ENCODE measurements at places on chromosomes 11 and 22.

GRCh38 chr11:111460856-111461255 lies 51.3 kb downstream of the BTG4 start:
- DNase-seq: no peak

DNA sequence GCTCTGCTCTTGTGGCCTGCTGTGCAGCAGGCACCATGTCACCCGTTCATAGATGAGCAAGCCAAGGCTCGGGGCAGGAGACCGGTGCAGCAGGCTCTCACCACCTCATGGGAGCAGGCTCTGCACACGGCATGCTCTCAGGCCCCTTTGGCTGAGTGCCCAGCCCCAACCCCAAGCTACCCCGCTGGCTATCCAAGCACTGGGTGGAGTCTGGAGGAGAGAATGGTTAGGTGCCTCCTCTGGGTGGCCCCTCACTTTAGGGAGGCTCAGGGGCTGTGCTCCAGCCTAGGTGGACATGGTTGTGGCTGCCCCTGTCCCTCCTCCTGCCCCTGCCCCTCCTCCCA lies 199.9 kb downstream of the IGLL1 start:
- no peak for DNase-seq

DNA sequence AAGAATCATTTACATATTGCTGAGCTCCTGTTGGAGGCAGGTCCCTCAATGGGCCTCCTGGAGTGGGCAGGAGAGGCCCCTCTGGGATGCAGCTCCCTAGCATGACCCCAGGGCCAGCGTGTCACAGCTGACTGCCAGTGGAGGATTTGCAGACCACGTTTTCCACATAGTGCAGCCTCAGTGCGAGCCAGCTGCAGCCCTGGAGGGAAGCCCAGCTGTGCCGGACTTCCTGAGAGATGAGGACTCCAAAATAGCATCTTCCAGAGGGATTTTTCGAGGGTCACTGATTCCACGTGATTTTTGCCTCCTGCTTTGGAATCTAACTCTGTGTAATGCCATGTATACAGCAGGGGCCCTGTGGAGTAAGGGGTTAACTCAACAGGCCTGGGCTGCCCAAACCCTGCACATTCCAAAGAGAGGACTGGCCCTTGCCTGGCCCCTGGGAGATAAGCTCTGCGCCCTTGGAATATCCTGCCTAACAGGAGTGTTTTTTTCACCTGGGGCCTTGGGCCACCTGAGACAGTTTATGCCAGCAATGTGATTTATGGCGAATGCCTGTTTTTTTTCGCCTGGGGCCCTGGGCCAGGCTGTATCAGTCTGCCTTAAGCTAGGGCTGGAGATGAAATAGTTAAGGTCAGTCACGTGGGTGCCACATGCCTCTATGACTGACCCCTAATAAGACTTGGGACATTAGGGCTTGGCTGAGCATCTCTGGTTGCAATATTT lies 47.4 kb downstream of the RPS6KA4 start:
- DNase-seq: no peak

DNA sequence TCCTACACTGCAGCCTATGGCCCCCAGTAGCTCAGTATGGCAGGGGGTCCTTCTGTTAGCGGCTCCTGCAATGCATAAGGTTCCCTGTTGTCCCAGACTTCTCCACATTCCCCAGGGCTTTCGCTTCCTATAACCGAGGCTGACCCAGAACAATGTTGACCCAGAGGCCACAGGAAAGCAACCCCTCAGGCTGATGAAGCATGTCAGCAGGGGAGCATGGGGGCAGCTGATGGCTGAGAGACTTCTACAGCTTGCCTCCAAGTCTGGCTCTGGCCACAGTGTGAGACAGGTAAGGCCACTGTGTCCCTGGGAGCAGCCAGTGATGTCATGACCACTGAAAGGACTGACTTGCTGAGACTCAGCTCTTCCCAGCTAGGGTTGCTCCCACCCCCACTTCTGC lies 12.5 kb upstream of the PPFIBP2 start:
- no peak for DNase-seq

DNA sequence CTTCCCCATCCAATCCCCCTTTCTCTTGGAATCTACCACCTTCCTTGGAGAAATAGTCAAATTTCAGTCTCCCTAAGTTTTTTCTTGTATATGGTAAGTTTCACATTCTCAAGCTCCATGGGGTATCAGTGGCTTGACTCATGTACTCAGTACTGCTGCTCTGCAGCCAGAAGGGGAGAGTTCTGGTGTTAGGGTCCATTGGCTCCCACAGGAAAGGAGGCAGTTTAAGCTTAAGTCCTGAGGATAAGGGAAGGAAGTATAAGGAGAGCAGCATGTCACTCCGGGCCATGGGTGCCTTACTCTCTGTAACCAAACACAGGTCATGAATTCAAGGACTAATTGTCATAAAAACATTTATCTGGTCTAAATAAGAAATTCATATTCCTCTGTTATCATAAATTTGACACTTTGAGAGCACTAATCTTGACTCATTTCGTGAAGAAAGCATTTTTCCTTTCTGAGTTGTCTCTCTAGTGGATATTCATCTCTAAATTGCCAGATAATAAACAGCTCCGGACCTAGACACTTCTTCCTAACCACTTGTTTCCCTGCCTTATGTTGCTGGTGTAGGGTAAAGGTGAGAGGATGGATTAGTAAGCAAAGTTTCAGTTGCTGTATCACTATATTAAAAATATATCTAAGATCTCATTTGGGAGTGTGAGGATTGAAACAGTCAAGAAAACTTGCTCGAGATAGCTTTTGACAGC lies 20.1 kb upstream of the SORL1 start:
- no peak for DNase-seq

DNA sequence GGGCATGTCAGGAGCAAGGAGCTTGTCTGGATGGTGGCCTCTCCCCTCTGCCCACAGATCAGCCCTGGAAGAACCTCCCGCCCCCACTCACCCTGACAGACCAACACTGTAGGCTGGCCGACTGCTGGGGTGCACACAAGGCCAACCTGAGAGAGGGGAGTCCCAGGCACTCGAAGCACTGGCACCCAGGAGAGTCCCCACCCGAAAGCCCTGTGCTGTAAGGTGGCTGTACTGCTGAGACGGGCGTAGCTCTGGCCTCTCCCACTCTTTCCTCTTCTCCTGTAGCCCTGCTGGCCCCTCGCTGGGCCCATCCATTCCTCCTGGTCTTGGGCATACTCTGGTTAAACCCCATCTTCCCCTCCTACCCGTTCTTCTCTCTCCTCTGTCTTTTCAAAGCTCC lies 39.7 kb downstream of the MYO7A start:
- no peak for DNase-seq

GRCh38 chr22:26281941-26282340 lies 112.7 kb downstream of the SEZ6L start:
- no peak for DNase-seq

DNA sequence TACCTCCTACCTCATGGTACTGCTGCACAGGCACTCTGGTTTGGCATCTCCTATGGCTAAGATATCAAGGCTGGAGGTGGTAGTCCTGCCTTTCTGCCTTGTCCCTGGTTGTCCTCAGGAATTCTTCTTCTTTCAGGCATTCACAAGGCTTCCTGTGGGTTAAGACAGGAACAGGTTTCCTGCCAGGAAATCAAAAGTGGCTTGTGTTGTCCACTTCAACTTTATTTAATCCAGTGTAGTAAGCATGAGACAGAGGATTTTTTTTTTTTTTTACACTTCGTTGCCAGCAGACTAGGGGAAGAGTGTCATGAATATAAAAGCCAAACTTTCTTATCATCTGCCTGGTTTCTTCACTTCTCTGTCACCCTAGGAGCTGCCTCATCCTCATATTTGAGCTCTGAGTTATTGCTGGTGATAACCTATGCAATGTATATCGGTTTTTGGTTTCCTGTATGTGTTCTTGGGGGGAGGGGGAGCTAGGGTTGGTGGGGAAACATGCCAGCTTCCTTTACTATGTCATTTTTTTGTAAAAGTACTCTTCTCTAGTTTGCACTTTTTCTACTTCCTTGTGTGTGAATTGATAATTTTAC lies 50.2 kb downstream of the XKR3 start:
- DNase-seq: no peak

- DNase-seq: no peak
Measured at GRCh38 chr11:37264060-37264459, 666.0 kb upstream of the RAG2 start.

DNA sequence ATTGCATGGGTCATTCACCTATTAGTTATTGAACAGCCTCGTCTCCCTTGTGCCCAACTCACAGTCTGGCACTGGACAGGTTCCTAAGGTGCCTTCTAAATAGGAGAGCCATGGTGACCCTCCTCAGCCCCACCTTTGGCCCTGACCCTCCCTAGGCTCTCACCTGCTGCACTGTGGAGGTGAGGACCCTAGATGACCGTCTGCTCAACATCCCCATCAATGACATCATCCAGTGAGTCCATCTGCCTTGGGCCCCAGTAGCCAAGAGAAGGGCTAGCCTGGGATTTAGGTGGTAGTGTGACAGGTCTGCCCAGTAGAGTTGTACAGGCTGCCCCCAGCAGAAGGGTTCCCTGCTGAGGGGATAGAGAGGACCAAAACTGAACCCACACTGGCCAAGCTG lies 13.6 kb downstream of the UCP2 start:
- no peak for DNase-seq

DNA sequence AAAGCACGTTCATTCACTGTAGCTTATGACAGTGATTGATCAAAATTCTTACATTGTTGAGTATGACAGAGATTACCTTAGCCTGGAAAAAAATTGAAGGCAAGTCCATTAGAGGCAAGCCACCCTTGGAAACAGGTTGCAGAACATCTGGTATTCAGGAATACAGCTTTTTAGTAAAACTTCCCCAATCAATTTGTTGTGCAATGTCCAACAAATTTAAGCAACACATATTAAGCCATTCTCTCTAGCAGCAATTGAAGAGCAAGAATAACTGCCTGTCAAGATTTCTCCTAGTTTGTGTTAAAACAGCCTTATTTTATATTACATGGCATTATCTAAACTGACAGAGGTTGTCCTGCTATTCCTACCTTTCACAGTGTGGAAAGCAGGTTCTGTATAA lies 37.0 kb downstream of the BCL2L13 start:
- DNase-seq: no peak

- DNase-seq: no peak
Measured at GRCh38 chr11:129249923-129250322, 57.8 kb upstream of the ARHGAP32 start.

- DNase-seq: no peak
Measured at GRCh38 chr22:22450343-22450839, 58.2 kb downstream of the ZNF280B start.

DNA sequence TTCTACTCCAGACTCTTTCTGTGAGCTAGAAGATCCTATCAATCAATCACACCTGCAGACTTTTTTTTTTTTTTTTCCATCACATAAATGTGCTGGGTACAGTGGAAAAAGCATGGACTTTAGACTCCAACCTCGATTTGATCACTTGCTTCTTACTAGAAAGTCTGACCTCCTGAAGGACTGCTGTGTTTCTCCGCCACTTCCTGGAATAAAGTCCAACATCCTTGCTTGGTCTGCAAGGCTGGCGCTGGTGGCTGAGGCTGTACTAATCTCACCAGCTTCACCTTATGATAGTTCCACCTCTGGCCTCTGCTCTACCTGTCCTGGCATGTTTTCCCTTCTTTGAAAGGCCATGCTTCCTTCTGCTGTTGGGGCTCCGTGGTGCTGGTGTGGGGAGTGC lies 60.9 kb upstream of the SESN3 start:
- DNase-seq: no peak

GRCh38 chr11:129453293-129453721 lies 77.7 kb downstream of the BARX2 start:
- peak; percentile 67 for DNase-seq

- DNase-seq: no peak
Measured at GRCh38 chr11:6968816-6969215, 42.6 kb downstream of the ZNF215 start.

DNA sequence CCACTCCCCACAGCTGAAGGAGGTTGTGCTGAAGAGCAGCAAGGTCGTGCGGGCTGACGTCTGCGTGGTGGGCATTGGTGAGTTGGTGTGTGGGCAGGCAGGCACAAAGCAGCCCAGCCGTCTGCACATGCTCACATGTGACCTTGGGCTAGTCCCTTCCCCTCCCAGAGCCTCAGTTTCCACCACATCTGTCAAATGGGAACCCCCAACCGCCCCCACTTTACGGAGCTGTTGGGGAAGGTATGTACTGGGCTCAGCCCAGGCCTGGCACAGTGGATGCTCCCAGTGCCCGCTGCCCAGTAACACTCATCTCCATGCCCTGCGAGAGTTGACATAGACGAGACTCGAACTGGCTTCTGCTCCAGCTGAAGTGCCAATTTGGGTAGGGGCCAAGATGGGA lies 5.1 kb upstream of the LZTR1 start:
- DNase-seq: no peak

DNA sequence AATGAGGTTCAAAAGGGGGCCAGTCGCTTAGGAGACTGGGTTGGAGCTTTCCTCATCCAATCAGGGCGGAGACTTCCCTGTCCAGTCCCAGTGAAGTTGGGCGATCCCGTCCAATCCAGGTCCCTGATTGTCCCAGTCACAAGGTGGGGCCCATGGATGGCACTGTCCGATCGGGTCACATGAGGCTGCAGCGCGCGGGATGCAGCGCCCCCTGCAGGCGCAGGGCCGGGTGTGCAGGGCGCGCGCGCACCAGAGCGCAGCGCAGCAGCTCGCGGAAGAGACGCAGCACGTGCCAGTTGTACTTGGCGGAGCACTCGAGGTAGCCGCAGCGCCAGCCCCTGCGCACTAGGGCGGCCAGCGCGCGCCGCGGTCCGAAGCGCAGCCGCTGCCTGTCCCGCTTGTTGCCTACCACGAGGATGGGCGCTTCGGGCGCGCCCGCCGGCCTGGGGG lies 2.3 kb downstream of the RASL10A start:
- DNase-seq: no peak

- peak; percentile 67 for DNase-seq
Measured at GRCh38 chr22:50008151-50009040, 4.2 kb downstream of the IL17REL start.

- no peak for DNase-seq
Measured at GRCh38 chr11:67776852-67777520, 102.6 kb upstream of the ALDH3B2 start.

DNA sequence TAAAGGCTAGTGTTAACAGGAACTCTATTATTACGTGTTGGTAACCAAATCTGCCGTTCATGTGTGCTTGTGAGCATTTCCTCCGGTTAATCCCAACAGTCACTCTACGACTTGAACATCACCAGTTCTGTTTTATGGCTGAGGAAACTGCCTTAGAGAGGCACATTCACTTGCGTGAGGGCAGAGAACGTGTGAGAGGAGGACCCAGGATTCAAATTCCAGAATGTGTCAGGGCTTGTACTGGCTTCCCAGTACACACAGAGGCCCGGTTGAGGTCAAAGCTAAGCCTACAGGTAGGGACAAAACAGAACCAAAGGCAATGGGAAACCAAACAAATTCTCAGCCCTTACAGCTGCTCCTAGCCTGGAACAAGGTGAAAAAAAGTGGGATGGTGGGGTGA lies 66.9 kb upstream of the TENM4 start:
- DNase-seq: no peak

- no peak for DNase-seq
Measured at GRCh38 chr11:35387111-35387982, 32.0 kb downstream of the SLC1A2 start.

DNA sequence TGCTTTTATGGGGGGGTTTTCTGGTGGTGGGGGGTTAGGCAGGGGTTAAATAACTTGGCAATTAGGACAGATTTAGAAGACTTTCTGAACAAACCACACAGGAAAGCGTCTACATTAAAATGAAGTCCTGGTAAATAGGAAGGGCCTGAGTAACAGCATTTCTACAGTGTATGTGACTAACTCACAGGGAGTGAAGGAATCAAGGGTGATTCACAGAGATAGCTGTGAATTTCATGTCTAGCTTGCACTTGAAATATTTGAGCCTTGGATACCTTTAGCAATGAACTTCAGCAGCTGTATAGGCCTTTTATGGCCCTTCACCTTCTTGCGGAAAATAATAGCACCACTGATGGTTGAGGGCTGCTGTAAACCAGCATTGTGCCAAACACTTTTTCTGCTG lies 26.1 kb upstream of the LDHA start:
- DNase-seq: no peak

Data from LNCaP clone FGC (cell line).